ENCODE measurements at places on chromosomes 5 and 9.

- no peak for DNase-seq
Observed at GRCh38 chr5:160769301-160769700, 82.7 kb downstream of the ATP10B start.

GRCh38 chr9:111953444-111953843 lies 56.8 kb downstream of the UGCG start:
- DNase-seq, result no peak

DNA sequence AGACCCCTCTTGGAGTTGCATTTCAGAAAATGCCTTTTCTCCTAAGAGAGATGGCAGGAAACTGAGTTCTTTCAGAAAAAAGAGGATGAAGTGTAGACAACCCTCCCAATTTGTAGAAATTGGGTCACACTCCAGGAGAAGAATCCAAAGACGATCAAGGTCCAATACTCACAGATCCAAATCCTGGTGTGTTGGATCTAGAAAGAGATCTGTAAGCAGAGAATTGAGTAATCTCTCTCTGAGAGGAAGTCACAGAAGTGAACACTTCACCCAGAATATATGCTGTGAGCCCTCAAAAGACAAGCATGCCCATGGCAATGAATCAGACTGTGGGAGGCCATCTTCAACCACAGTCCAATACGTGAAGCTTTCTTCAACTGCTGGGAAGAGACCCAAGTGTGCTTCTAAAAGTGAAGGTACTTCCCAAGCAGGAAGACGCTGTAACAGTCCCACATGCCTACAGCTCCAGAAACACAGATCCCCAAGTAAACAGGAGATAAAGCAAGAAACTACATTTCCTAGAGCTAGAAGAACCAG lies 182.7 kb downstream of the SMC2 start:
- no peak for DNase-seq

GRCh38 chr5:179840321-179840720 lies 18.3 kb downstream of the MRNIP start:
- no peak for DNase-seq

DNA sequence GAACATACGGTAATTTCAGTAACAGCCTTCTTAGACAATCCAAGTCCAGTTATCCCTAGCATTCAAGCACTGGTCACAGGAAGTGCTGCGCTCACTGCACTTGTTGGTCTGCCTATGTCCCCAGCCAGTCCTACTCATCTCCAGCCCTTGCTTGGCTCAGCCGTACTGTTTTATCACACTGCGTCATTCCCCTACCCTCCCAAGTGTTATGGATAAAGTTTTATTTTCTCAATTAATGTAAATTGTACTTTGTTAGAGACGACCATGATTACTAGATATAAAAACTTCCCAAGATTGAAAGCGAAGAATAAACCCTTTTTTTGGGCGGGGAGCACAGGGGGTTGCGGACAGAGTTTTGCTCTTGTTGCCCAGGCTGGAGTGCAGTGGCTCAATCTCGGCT lies 49.6 kb downstream of the LHFPL2 start:
- DNase-seq, result no peak

Data from activated T-cell treated with anti-CD3 and anti-CD28 coated beads, Interleukin-2, amount 50 U/mL, for 1 hour (primary cell).